ENCODE measurements at places on chromosomes 1 and 21. TPM values are rescaled to one million over a fixed set of nuclear protein-coding genes. Genes with fewer than 3 reads are reported as not detected.

GRCh38 chr1:3722846-3723245, 29.4 kb upstream of the CCDC27 start:
- DNase-seq, result no peak

The SHISAL2A gene
- total RNA-seq, result 0.72 TPM

The CD1D gene
- total RNA-seq, result 2.4 TPM

The GRHL3 gene
- not detected for total RNA-seq

The TFF3 gene
- total RNA-seq, result 2,419 TPM

DNA sequence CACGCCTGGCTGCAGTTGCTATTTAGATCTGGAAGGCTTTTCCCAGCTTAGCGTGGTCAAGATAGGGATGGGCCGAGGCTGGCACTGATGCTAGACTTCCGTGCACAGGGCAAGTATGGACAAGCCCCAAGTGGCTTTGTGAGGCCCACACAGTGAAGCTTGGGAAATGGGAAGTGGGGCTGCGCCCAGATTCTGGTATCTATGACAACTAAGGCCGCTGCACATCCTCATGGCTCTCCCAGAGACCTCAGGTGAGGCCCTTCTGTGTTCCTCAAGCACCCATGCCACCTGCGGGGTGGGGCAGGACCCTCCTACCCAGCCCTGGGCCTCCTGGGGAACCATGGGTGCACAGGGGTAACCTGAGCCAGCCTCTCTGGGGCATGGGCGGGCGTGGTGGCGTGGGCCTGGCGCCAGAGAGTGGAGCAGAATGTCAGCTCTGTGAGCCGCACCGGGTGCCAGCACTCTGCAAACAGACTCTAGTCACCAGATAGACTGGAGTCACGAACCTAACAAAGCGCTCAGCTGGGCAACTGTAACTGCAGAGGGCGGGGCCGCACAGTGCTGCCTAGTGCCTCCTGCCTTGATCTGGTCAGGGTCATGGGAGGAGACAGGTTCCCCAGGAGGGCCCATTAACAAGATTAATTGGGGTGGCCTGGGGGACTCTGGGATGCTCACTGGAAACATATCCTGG, 46.4 kb downstream of the ELF3 start:
- peak; percentile 93 for DNase-seq

The HES2 gene
- total RNA-seq, result 23.0 TPM

- no peak for DNase-seq
Measured at GRCh38 chr1:241605146-241605805, 34.9 kb downstream of the CHML start.

The PLA2G4A gene
- total RNA-seq, result 5.3 TPM
